Naive thymus-derived CD4-positive, alpha-beta T cell (primary cell): ENCODE measurements at places on chromosomes 3 and 15.

- no peak overlapping the region for H3K27ac ChIP-seq
- H3K36me3 ChIP-seq: peaks cover 63% of the 10 kb centered on the region
- no peaks in the 10 kb centered on the region for H3K27me3 ChIP-seq
- no peaks in the 10 kb centered on the region for H3K4me1 ChIP-seq
- DNase-seq: no peak
Measured at GRCh38 chr3:128063865-128064264, 11.6 kb downstream of the SEC61A1 start.

- no peaks in the 10 kb centered on the region for H3K36me3 ChIP-seq
- no peaks in the 10 kb centered on the region for H3K4me1 ChIP-seq
Measured at GRCh38 chr3:192958219-192958872, 40.7 kb upstream of the MB21D2 start.

GRCh38 chr15:76190070-76190564 lies 121.2 kb downstream of the ETFA start:
- peaks cover 3% of the 10 kb centered on the region for H3K27me3 ChIP-seq
- H3K27ac ChIP-seq: no peak overlapping the region
- no peak overlapping the region for H3K4me3 ChIP-seq
- no peaks in the 10 kb centered on the region for H3K36me3 ChIP-seq
- no peaks in the 10 kb centered on the region for H3K4me1 ChIP-seq

DNA sequence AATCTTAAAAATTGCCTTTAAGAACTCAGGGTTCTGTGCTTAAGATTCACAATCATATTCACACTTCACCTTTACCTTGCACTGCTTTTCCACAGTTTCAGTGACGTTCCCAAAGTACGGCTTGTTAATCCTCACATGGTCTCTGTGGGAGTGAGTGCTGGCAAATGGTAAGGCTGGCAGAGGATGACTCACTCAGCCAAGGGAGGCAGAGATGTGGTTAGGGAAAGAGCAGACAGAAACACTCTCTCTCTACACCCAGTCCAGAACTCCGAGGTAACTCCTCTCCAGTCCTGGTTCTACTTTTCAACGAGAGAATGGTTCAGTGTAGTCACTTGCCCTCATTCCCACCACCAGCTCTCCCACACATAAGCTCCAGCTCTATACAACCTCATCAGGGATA lies 33.1 kb downstream of the RASGRP1 start:
- H3K36me3 ChIP-seq: peaks cover 30% of the 10 kb centered on the region
- H3K4me1 ChIP-seq: peaks cover 58% of the 10 kb centered on the region
- H3K27me3 ChIP-seq: no peaks in the 10 kb centered on the region
- no peak for DNase-seq
- H3K4me3 ChIP-seq: no peak overlapping the region

DNA sequence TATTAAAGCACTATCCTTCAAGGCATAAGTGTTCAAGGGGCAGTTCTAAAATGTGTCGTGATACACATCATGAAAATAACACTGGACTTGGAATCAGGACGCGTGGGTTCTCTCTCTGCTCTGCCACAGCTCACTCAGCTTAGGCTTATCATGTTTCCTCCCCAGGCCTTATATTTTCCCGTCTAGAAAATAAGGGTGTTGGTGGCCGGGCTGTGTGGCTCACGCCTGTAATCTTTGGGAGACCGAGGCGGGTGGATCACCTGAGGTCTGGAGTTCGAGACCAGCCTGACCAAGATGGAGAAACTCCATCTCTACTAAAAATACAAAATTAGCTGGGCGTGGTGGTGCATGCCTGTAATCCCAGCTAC lies 223.0 kb downstream of the OPA1 start:
- H3K4me3 ChIP-seq: no peak overlapping the region
- no peaks in the 10 kb centered on the region for H3K4me1 ChIP-seq
- DNase-seq: no peak
- no peaks in the 10 kb centered on the region for H3K36me3 ChIP-seq
- no peaks in the 10 kb centered on the region for H3K27me3 ChIP-seq

DNA sequence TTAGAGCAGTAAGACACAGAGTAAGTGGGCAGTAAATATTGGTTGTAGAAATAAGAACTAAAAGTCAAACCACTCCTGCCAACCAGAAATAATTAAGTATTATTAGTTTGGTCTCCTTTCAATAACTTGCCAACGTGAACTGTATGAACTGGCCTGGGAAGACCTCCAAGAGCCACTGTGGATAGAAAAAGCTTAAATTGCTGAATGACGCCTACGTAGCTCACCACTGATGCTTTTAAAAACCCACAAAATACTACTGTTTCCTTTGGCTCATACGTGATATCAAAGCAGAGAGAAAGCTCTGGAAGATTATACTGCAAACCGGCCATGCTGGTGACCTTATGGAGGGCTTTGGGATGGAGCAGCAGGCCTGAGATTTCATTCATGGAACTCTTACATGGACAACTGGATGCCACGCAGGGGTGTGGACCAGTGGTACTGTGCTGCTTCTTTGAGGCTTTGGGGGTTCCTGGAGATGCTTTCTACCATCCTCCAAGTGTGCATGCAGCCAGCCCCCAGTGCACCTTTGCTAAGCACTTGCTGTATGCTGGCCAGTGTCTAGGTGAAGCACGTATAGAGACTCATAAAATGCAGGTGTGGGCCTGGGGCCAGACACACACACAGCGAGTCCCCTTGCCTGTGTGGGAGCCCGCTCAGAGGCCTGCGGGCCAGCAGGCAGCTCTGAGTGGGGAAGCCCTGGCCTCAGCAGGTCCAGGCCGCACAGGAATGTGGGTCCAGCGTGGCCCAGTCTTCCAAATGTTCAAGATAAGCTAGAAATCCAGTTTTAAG lies 66.8 kb downstream of the ABTB1 start:
- no peaks in the 10 kb centered on the region for H3K36me3 ChIP-seq
- H3K4me3 ChIP-seq: no peak overlapping the region
- H3K27ac ChIP-seq: no peak overlapping the region
- DNase-seq: no peak

- H3K27me3 ChIP-seq: no peaks in the 10 kb centered on the region
- H3K4me1 ChIP-seq: no peaks in the 10 kb centered on the region
- DNase-seq: no peak
- H3K4me3 ChIP-seq: no peak overlapping the region
Measured at GRCh38 chr15:25238716-25239470, 199.9 kb downstream of the UBE3A start.

DNA sequence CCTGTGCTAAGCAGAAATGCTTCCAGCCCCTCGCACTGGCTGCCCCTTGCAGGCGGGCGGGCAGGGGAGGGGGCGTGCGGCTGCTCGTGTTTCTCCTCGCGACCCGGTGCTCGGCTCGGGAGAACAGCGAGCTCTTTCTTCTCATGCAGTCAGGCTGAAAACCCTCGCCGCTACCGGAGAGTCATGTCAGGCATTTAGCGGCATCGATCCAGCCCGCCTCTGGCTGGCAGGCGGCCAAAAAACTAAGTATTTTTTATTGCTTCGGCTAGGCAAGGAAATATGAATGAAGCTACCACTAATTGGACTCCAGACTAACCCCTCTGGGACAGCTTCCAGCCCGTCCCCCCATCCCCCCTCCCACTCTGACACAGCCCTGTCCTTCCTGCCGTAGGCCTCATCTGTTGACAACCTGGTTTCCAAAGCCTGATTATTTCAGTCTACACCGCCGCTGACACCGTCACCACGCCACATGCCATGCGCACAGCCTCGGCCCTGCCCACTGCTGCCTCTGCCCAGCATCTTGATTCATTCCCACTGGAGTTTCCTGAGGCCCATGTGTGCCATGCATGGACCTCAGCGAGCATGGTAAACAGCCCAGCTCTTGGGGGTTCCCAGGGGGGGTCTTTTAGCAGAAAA lies 35.3 kb downstream of the TLE3 start:
- peaks cover 19% of the 10 kb centered on the region for H3K36me3 ChIP-seq
- no peak overlapping the region for H3K4me3 ChIP-seq
- no peak for DNase-seq
- no peak overlapping the region for H3K27ac ChIP-seq
- no peaks in the 10 kb centered on the region for H3K4me1 ChIP-seq

- no peak overlapping the region for H3K27ac ChIP-seq
- no peak overlapping the region for H3K4me3 ChIP-seq
- no peaks in the 10 kb centered on the region for H3K4me1 ChIP-seq
- DNase-seq: no peak
Measured at GRCh38 chr3:101066711-101067129, 73.5 kb upstream of the ABI3BP start.

DNA sequence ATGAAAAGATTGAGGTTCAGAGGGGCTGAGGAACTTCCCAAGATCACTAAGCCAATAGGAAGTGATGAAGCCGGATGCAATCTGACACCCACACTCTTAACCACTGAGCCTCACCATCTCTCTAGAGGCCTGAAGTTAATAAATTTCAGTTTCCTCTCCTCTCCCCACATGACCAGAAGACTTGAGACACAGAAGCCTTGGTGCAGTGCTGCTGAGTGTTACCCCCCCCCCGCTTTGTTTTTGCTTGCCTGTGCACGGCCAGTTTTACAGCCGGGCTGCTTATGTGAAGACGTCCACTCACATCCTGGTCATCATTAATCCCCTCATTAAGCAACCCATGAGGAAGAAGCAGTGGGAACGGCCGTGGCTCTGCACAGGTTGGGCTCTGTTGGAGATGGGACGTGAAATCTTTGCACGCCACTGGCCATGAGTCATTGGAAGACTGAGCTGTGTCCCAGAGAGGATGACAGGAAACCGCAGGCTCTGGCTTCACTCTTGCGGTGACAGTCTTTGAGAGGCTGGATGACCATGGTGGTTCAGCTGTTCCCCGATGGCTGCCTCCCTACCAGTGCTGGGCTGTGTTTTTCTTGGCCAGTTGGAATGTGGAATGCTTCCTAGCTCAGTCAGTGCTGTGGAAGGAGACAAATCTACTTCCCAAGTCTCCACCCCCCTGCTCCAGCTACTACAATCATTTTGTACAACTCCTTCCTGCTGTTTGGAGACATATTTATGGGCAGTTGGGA lies 232.6 kb upstream of the LRTM1 start:
- no peaks in the 10 kb centered on the region for H3K4me1 ChIP-seq
- no peaks in the 10 kb centered on the region for H3K27me3 ChIP-seq
- DNase-seq: no peak
- no peak overlapping the region for H3K27ac ChIP-seq
- H3K36me3 ChIP-seq: no peaks in the 10 kb centered on the region
- no peak overlapping the region for H3K4me3 ChIP-seq

GRCh38 chr3:143951351-143951971 lies 20.2 kb upstream of the DIPK2A start:
- no peaks in the 10 kb centered on the region for H3K27me3 ChIP-seq
- no peaks in the 10 kb centered on the region for H3K36me3 ChIP-seq
- no peak for DNase-seq
- H3K4me3 ChIP-seq: no peak overlapping the region
- H3K4me1 ChIP-seq: no peaks in the 10 kb centered on the region

GRCh38 chr3:124107104-124107890 lies 115.4 kb upstream of the ROPN1 start:
- H3K27me3 ChIP-seq: no peaks in the 10 kb centered on the region
- no peak for DNase-seq
- H3K36me3 ChIP-seq: no peaks in the 10 kb centered on the region
- H3K4me1 ChIP-seq: no peaks in the 10 kb centered on the region
- no peak overlapping the region for H3K27ac ChIP-seq
- no peak overlapping the region for H3K4me3 ChIP-seq

GRCh38 chr3:2623436-2623835 lies 486.7 kb downstream of the IL5RA start:
- H3K4me3 ChIP-seq: no peak overlapping the region
- no peak overlapping the region for H3K27ac ChIP-seq
- H3K4me1 ChIP-seq: no peaks in the 10 kb centered on the region
- H3K36me3 ChIP-seq: no peaks in the 10 kb centered on the region
- H3K27me3 ChIP-seq: no peaks in the 10 kb centered on the region

DNA sequence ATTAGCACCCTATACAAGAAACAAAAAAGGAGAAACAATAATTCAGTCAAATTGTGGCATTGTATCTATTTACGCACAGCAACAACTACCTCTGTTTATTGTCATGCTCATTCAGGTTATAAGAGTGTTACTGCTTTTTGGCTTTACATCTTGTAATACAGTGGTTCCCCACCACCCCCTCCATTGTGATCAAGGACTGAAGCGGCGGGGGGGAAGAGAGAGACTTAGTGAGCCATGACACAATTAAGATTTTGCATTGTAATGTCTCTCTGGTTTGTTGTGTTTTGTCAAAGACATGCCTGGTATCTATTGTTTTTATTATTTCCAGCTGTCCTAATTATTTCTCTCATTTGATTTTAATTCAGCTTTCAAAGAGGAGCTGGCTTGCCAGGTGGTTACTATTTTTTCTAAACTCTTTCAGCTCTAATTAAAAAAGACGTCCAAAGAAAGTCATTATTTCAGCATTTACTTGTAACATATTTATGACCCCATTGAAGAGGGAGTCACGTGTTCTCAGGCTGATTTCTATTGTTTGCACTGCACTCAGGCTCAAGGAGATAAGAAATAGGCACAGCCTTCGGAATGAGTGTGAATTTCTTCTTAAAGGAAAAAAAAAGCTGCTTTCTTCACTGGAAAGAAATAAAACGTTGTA lies 234.4 kb upstream of the TBL1XR1 start:
- no peaks in the 10 kb centered on the region for H3K36me3 ChIP-seq
- DNase-seq: no peak
- no peaks in the 10 kb centered on the region for H3K27me3 ChIP-seq
- peaks cover 7% of the 10 kb centered on the region for H3K4me1 ChIP-seq

DNA sequence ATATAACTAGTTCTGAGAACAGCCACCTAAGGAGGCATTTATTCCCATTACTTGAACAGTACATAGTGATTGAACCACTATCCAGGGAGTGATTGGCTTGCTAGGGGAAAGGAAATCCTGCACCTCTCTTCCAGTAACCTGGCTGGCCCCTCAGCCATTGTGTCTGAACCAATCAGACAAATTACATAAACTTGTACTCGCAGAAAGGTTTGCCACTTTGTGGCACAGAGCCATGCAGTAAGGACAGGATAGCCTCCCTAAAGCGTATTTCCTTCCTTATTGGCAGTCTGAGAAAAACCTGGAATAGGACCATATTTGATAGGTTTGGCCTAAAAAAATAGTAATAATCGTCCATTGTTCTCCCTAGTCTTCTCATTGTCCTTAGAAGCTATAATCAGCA lies 19.0 kb downstream of the CMSS1 start:
- no peaks in the 10 kb centered on the region for H3K27me3 ChIP-seq
- no peak for DNase-seq
- H3K4me3 ChIP-seq: no peak overlapping the region
- H3K27ac ChIP-seq: no peak overlapping the region
- no peaks in the 10 kb centered on the region for H3K36me3 ChIP-seq

GRCh38 chr3:43894176-43895049 lies 203.7 kb downstream of the ABHD5 start:
- DNase-seq: peak; percentile 28
- H3K27me3 ChIP-seq: no peaks in the 10 kb centered on the region
- peak overlapping the region; percentile 17 for H3K4me3 ChIP-seq
- no peak overlapping the region for H3K27ac ChIP-seq
- H3K36me3 ChIP-seq: no peaks in the 10 kb centered on the region

DNA sequence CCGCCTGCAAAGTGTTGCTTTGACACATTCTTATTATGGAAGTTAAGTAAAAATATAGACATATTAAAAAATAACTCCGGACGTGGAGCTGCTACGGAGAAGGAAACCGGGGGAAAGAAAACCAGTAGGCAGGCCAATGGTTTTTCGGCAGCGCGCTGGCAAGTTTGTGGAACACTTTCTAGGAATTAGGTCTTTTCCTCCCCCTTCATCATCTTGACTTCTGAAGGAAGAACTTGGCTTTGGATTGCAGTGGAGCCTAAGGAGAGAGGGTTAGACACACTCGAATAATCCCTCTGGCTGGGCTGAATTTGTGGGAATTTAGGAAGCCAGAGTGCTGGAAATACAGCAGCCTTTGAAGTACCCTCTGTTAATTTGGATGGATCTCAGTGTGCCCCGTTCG lies 317 bp downstream of the ROBO2 start:
- no peaks in the 10 kb centered on the region for H3K4me1 ChIP-seq
- no peak overlapping the region for H3K27ac ChIP-seq
- no peaks in the 10 kb centered on the region for H3K27me3 ChIP-seq
- H3K4me3 ChIP-seq: no peak overlapping the region
- no peaks in the 10 kb centered on the region for H3K36me3 ChIP-seq
- DNase-seq: no peak
